ENCODE measurements at places on chromosomes 5 and 9.

GRCh38 chr9:109859447-109859846 lies 79.4 kb downstream of the PALM2AKAP2 start:
- DNase-seq: no peak

DNA sequence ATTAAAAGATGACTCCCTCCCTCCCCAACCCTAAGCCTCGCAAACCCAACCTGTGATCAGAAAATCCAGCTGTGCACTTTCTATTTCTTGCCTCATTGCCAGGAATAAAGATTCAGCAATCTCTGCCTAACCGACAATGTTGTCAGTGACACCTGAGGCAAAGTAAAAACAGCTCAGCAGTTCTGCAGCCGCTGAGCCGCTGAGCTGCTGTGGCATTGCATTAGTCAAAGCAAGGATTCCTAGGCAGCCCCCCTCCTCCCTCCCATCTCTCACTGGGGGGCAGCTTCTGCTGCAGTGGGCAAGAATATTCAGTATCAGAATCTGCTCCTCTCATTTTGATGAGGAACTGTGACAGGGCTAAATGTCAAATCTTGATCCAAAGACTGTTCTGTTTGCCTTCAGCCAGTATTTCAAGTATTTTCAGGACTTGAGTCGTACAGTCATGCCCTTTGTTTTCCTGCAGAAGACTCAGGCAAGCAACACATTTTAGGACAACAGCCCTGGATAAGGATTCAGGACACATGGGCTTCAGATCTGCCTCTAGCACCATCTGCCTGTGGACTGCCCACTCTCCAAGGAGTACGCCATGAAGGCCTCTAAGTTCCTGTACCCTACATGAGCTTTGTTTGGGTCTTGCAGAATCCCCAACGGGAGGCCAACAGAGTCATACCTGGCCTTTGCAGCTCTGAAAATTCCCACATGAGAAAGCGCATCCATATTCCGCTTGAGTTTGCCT lies 41.1 kb upstream of the DAP start:
- DNase-seq: no peak

DNA sequence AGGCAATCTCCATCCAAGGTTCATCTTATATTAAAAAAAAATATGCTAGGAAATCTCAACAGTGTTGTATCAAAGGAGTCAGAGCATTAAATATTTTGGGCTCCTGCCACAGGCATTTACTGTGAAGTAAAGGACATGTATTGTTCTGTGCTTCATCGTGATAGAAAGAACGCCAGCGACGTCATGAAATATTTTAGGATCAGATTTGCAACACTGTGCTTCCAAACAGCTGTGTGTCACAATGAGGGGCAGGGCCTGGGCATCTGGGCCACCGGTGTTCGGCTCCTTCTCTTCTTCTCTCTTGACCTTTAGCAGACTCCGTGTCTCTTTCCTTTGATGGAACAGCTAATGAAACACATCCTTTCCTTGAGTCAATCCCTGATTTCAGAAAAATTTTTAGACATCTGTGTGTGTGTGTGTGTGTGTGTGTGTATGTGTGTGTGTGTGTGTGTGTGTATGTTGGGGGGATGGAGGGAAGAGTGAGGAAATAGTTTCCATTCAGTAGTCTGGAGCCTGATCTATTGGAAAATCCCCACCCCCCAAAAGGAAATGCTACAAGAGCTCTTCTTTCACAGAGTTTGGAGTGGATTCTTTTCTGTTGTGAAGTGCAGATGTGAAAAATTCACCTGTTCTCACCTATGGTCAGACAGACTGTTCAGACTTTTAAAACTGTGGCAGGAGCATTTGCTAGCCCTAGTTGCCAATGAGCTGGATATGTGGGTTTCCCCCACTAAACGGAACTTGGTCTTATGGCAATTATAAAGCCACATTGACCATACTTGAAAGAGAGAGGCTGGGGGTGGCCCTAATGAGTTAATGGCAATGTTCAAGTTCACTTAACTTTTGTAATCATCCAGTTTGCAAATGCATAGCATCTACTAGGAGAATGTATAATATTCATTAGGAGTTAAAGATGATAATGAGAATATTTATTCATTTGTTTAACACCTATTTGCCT lies 18.1 kb upstream of the TNC start:
- DNase-seq: peak; percentile 86

DNA sequence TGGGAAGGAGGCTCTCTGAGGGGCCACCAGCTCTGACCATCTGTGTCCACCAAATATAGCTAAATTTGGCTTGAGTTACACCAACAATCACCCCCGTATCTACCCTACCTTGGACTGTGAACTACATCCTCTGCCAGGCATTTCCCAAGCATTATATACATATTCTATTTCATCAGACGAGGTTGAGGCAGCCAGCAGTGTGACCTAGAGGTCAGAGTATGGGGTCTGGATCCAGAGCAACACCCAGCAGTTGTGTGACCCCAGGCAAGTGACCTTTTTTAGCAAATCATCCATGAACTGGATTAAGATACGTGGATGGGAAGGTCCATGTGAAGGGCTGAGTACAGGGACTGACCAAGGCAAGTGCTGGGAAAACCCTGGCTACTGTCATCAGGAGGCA lies 180.6 kb downstream of the HSPA4 start:
- DNase-seq: no peak

DNA sequence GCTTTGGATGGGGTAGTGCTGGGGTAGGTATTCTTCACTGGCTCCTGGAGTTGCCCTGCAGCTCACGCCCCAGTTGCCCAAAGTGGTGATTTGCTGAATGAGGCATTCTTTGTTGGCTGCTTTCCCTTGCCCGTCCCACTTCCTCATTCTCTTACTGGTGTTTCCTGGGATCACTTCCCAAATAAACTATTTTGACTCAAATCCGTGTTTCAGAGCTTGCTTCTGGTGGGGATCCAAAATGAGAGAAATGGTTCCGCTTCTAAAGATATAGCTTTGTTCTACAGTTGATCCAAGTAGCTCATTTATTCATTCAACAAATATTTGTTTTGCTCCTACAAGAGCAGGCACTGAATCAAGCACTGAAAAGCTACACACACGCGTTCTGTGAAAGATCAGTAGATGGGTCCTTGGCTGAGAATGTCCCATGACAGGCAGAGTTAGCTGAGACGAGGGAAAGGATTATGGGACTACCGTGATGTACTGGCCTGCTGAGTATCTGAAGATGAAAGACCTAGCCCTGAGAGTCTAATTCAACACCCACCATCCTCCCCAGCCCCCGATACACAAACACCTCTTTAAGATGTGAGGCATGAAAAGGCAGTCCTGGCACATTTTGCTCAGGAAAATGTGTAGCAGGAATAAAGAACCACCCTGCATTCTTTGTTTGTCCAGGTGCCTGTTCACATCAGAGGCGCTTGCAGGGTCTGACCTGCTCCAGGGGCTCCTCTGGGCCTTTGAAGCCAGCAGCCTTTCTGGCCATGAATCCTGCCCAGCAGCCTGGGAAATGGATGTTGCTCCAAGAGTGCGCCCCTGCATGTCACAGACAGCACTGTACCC lies 143.1 kb upstream of the RANBP3L start:
- DNase-seq: no peak

- DNase-seq: no peak
These were observed 39.4 kb upstream of the KIF2A start for GRCh38 chr5:62266573-62266972.

DNA sequence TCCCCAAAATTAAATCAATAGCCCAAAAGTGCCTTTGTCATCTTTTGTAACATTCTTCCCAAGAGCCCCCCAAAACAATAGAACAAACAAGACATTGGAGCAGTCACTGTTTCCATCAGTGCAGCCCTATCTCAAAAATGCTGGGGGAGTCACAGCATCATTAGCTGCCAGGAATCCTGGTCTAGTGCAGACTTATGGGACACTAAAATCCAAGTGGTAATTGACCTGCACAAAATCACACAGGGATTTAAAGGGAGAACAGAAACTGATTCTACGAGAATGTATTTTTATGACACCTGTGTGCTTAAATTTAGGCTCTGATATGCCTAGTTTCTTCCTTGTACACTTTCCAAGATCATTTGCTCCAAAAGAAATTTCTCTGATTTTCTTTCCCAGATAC lies 172.9 kb downstream of the GLIS3 start:
- no peak for DNase-seq

DNA sequence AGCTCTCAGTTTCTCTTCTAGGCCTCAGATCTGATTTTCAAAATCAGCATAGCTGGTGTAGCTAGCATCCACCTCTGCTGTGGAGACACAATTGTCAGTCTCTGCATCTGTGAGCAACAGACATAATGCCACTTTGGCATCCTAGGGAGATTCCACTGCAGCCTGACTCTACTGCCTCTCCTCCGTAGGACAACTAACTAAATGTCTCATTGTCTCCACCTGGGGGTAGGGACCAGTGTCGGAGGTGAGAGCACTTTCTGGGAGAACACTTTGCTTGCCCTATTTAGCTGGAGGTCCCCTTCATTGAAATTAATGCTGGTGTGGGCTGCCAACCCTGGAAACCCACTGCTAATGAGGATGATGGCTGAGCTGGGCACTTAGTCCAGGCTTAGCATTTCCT lies 1.4 kb downstream of the PPP3R2 start:
- no peak for DNase-seq

GRCh38 chr9:3804103-3804502 lies 278.3 kb upstream of the RFX3 start:
- no peak for DNase-seq

- no peak for DNase-seq
These were observed 43.8 kb downstream of the CAMK2A start for GRCh38 chr5:150245808-150246207.

DNA sequence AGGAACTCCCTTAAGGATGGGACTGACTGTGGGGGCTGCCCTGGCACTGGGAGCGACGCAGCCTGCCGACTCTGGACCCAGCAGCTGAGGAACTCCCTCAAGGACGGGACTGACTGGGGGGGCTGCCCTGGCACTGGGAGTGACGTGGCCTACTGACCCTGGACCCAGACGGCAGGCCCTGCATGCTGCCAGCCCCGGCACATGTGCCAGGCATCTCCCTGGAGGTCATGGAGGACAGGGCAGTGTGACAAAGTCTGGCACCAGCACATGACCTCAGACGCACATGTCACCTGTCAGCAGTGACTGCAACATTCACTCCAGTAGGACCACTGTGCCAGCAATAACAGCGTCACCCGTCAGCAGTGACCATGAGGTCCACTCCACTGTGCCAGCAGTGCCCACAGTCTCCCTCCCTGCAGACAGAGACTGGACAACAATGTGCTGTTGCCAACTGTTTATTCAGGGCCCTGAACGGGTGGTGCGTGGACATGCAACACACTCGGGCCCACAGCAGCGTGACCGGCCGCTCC lies 4.5 kb downstream of the FBXW5 start:
- DNase-seq: no peak

GRCh38 chr5:173042763-173043107 lies 13.4 kb upstream of the CREBRF start:
- no peak for DNase-seq

DNA sequence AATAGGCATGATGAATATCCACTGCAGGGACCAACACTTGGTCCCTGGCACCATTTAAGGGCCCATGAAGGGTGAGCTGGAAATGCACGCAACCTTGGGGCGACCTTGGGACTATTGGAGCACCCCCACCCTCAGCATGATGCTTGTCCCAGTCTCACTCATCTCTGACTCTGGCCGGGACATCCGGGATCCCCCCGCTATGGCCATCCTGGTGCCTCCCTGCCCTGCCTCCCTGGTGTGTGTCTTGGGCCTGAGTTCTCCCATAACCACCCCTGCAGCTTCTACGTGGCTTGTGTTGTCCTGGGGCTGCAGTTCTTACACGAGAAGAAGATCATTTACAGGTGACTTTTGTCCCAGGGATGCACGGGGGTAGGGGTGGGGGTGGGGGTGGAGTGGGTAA lies 5.9 kb downstream of the ZDHHC12 start:
- DNase-seq: no peak

DNA sequence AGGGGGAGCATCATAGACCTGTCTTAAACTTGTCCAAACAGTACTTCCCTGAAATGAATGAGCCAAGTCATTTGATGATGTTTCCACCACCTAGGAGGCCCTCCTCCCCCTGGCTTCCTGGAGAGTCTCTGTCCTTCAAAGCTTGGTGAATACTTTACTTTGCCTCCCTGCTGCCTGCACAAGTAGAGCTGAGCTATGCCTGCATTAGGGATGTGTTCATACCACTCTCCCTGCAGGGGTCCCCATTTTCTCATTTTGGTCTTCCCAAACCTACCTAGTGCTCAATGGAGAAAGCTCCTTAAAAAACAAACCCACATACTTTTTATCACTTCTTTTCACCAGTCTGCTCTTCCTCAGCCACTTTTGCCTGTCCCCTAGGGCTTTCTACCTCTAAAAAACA lies 7.7 kb downstream of the CCNI2 start:
- DNase-seq: no peak

DNA sequence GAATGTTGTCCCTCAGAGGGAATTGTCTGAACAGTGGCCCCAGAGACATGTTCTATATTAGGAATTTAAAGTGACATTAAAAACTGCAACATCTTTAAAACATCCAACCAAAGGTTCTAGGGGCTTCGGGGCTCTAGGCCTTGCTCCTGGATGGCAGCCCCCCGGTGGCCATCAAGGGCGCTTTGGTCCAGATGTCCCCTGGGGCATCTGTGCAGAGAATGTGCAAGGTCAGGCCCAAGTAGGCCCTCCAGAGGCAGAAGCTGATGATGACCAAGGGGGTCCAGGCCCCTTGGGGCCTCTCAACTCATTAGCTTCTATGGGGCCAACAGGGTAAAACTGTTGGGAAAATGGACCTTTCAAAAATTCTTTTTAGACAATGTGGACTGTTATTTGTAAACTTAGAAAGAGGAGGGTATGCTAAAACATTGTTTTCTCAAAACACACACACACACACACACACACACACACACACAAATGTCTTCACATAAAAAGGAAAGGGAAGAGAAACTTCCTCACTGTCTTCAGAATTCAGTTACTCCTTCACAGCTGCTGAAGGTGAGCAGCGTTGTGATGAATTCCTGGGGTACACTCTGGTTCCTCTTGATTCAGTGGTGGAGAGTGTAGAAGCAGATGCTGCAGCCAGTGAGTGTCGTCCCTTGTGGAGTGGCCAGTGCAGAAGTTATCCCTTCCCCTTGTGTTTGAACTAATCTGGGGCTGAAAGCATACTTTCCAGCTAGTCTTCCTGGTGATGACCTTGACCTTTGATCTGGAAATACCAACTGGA lies 125.2 kb downstream of the WDR41 start:
- DNase-seq: no peak

- DNase-seq: no peak
These were observed 33.6 kb upstream of the COL5A1 start for GRCh38 chr9:134607971-134608370.

DNA sequence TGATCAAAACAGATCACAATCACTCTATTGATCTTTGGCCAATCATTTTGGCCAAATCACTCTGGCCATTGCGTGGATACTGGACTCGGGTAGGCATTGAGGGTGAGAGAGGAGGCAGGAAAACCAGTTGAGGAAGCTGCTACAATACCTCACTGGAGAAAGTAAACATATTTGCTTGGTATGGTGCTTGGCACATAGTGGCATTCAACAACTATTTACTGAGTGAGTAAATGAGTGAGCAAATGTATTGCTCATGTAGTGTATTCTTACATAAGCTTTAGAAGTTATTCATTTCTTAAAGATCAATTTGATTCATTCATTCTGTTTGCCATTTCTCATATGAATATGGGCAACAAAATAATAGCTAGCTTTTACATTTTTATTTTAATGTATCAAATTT lies 4.0 kb upstream of the DEPDC1B start:
- DNase-seq: no peak

All from skin of body (tissue), 3 donors.